ENCODE measurements at places on chromosomes 12 and 14.

- H3K27ac ChIP-seq = no peak overlapping the region
- H3K4me1 ChIP-seq = no peaks in the 10 kb centered on the region
- no peak overlapping the region for H3K4me3 ChIP-seq
- no peak for DNase-seq
Observed at GRCh38 chr12:100919116-100919515, 124.5 kb downstream of the ANO4 start.

DNA sequence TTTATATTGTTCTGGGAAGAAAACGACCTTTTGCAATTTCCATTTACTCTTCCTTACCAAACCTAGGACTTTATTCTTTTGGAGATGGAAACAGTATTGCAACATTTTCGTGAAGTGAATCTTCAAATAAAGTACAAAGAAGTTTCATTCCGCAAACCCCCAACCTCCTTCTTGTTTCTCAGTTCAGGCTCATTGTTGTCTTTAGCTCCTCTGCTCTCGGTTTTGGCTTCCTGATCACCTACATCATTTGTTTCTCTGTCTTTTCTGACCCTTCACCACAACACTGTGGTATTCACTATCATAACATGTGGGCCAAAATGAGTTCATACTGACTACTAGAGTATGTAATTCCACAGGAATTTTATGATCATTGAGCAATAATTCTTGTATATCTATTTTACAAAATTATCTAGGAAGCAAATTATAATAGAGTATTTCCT, 266.8 kb downstream of the ADAMTS20 start:
- H3K4me1 ChIP-seq = no peaks in the 10 kb centered on the region
- no peak for DNase-seq

DNA sequence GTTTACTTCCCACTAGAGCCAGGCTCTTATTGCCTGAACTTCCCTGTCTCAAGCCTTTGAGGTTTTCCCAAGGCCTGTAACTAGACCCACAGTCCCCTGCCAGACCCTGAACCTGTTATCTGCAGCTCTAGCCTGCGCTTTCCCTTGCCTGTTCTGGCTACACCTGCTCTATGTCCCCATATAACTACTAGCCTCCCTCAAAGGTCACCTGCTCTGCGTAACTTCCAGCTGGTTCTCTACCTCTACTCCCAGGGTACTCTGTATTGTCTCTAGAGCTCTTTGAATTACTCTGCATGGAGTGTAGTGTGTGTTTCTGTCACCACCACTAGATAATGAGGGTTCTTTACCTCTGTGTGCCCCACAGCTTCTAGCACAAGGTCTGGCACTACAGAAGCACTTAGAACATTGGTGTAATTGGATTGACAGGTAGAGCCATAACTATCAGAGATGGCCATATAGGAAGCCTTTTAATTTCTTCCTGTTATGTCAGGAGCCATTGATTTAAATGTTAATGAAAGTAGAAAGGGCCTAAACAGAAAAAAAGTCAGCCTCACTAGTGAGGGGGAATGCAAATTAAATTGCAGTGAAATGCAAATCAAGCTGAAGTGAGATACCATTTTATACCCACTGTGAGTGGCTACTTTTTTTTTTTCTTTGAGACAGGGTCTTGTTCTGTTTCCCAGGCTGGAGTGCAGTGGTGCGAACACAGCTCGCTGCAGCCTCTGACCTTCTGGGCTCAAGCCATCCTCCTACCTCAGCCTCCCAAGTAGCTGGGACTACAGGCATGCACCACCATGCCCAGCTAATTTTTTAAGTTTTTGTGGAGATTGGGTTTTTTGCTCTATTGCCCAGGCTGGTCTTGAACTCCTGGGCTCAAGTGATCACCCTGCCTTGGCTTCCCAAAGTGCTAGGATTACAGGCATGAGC, 47.8 kb downstream of the EID3 start:
- peaks cover 71% of the 10 kb centered on the region for H3K36me3 ChIP-seq
- peak overlapping the region; percentile 18 for H3K27ac ChIP-seq
- no peak overlapping the region for H3K4me3 ChIP-seq
- peaks cover 1% of the 10 kb centered on the region for H3K4me1 ChIP-seq
- no peaks in the 10 kb centered on the region for H3K27me3 ChIP-seq

DNA sequence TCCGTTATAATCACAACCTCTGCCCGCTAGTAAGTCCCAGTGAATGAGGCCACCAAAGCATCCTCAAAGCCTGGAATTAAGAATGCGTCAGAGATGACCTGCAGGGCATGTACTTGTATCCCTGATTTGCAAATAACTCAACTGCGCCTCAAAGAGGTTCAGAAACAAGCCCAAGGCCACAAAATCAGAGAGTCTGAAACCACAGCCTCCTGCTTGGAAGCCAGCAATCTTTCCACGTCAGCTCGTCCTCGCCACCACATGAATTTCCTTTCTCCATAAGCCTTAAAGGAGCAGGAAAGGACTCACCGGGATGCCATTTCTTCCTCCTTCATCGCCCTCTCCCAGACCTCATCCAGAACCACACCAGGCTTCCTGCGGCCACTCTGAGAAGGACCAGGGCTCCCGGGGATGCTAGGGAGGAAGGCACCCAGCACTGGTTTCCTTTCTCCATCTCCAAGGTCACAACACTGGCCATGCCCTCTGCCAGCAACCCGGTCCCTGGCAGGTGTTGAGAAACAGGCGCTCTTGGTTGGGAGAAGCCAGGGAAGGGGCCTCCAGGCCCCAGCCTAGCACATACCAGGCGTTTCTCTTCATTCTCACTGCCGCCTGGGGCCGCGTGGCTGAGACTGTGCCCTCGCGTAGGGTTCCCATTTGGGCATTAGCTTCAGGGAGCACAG, 191.2 kb upstream of the DIO3 start:
- no peak overlapping the region for H3K27ac ChIP-seq
- peaks cover 34% of the 10 kb centered on the region for H3K27me3 ChIP-seq
- no peak overlapping the region for H3K4me3 ChIP-seq
- no peak for DNase-seq

DNA sequence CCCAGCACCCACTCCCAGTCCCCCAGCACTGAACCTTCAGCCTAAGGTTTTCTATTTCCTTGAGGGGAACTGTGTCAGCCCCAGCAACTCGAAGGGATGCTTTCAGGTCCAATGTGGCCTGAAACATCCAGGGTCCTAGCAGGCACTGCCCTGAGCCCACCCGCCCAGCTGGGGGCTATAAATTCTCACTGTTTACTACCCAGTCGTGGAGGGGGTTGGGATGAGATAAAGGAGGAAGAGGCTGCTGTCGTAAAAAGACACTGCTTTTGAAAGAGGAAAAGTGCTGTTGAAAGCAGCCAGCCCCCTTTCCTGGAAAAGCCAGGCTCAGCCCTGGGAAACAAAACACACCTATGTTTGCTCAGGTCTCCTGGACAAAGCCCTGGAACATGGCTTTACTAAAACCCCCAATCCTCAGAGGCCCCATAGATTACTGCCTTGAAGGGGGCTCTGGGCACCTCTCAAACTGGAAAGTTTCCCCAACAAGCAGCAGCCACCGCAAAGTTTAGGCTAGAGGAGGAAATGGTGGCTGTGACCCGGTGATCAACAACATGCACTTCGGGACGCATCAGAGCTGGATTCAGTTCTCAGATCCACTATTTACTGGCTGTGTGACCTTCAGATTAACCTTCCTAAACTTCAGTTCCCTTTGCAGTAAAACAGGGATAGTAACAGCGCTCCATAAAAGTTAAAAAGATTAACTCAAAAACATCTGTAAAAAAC, 51.0 kb downstream of the ACTN1 start:
- peaks cover 67% of the 10 kb centered on the region for H3K4me1 ChIP-seq
- DNase-seq = no peak
- peaks cover 38% of the 10 kb centered on the region for H3K36me3 ChIP-seq
- H3K27ac ChIP-seq = peak overlapping the region; percentile 88

- H3K4me3 ChIP-seq = no peak overlapping the region
- H3K4me1 ChIP-seq = no peaks in the 10 kb centered on the region
- H3K27me3 ChIP-seq = no peaks in the 10 kb centered on the region
- H3K36me3 ChIP-seq = no peaks in the 10 kb centered on the region
- DNase-seq = no peak
Observed at GRCh38 chr14:103890821-103891666, 37.2 kb upstream of the TDRD9 start.

GRCh38 chr14:72608391-72609204, 285.3 kb downstream of the DPF3 start:
- no peaks in the 10 kb centered on the region for H3K27me3 ChIP-seq
- peaks cover 7% of the 10 kb centered on the region for H3K4me1 ChIP-seq
- no peak for DNase-seq
- H3K36me3 ChIP-seq = no peaks in the 10 kb centered on the region

- H3K36me3 ChIP-seq = no peaks in the 10 kb centered on the region
- H3K27ac ChIP-seq = no peak overlapping the region
- no peak for DNase-seq
- H3K4me1 ChIP-seq = no peaks in the 10 kb centered on the region
- H3K4me3 ChIP-seq = no peak overlapping the region
Observed at GRCh38 chr14:94385553-94386057, 2.8 kb downstream of the SERPINA1 start.

- DNase-seq = no peak
- H3K36me3 ChIP-seq = no peaks in the 10 kb centered on the region
- H3K4me1 ChIP-seq = no peaks in the 10 kb centered on the region
Observed at GRCh38 chr14:24870949-24871701, 178.8 kb downstream of the STXBP6 start.

GRCh38 chr12:130253866-130254265, 83.8 kb upstream of the PIWIL1 start:
- H3K36me3 ChIP-seq = no peaks in the 10 kb centered on the region
- no peak overlapping the region for H3K27ac ChIP-seq
- DNase-seq = no peak
- no peak overlapping the region for H3K4me3 ChIP-seq
- H3K27me3 ChIP-seq = peaks cover 3% of the 10 kb centered on the region

Measured in activated T-cell treated with anti-CD3 and anti-CD28 coated beads, Interleukin-2, amount 50 U/mL, for 24 hours (primary cell).